ENCODE measurements at places on chromosomes 4 and X.

DNA sequence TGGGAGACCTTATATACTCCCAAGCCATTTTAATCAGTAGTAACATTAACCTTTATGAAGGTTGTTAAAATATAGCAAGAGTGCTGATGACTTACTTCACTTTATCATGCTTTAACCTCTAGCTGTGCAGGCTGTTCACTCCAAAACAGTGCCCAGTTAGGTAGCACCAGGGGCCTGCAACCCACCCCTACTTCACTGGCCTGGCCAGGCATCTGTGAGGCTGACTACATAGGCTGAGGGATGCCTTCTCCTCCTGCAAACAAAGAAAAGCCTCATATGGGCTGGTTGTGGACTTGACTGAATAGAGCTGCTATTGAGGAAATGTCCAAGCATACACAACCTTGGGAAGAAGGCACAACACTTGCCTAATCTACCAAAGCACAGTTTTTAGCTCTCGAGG is 172.8 kb downstream of the SHROOM3 start:
- DNase-seq, result no peak

- DNase-seq, result peak; percentile 82
These were observed 426 bp upstream of the C4orf51 start for GRCh38 chr4:145679520-145679919.

DNA sequence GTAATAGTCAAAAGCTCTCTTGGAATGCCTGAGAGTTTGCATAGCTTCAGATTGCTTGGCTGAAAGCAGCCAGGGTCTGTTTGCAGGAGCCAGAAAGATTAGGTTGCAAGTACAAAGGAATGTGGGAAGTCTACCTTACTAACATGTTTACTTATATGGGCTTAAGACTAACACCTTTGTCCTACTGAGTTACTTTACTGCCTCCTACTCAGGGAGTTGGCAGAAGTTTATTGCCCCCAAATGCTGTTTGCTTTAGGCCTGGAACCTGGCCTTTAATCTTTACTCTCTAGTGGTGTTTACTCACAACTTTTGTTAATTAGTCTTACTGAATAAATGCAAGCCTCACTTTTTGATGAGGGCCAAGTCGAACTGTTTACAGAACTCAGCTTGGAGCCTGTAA is 219.4 kb upstream of the ZC4H2 start:
- no peak for DNase-seq

GRCh38 chrX:38095971-38096529 is 89.7 kb downstream of the SYTL5 start:
- no peak for DNase-seq

- no peak for DNase-seq
These were observed 56.7 kb downstream of the HTRA3 start for GRCh38 chr4:8326206-8326605.

DNA sequence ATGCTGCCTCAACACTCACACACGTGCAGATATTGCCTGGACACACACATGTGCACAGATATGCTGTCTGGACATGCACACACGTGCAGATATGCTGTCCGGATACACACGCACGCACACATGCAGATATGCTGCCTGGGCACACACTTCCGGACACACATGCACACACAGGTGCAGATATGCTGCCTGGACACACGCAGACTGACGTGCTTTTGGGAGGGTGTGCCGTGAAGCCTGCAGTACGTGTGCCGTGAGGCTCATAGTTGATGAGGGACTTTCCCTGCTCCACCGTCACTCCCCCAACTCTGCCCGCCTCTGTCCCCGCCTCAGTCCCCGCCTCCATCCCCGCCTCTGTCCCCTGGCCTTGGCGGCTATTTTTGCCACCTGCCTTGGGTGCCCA is 14.7 kb downstream of the FGFRL1 start:
- DNase-seq, result peak; percentile 54

DNA sequence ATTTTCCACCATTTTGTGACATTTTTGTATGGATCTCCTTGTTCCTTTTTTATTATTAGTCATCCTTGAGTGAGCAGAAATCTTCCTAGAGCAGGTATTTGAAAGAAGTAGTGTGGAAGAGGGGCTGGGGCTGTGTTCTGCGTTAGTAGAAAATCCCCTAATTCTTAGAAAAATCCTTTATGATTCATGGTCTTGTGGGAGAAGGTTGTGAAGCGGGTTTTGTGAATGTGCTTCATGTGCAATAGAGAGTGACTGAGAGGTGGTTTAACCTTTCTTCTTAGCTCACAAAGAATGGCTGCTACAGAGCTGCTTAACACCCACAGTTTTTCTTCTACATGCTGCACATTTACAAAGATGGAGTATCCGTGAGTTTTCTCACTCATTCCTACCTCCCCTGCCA is 220.5 kb downstream of the IDS start:
- no peak for DNase-seq

DNA sequence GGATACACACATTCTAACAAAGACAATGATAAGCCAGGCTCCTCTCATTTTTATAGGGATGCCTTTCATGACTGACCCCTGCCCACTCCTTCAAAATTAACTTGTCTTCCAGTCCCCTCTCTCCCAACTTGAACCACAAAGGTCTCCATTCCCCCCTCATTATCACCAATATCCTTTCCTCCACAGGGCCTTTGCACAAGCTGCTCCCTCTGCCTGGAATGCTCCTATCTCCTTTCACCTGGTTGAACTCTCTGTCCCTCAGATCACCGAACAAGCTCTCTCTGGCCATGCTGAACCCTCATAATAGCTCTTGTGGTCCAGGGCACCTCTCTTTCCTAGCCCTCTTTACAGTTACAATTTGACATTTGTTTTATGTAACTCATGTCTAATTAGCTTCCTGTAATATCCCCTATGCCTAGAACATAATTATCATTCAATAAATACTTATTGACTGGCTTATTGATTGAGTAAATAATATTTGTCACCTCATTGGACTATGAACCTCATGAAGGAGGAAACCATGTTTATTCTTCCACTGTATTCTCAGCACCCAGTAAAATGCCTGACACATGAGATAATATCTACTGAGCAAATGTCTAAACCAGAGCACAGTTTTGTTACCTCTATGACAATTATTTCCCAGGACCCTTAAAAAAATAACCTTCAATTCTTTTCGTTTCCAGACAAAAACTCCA is 266.3 kb upstream of the RASGEF1B start:
- DNase-seq, result no peak

DNA sequence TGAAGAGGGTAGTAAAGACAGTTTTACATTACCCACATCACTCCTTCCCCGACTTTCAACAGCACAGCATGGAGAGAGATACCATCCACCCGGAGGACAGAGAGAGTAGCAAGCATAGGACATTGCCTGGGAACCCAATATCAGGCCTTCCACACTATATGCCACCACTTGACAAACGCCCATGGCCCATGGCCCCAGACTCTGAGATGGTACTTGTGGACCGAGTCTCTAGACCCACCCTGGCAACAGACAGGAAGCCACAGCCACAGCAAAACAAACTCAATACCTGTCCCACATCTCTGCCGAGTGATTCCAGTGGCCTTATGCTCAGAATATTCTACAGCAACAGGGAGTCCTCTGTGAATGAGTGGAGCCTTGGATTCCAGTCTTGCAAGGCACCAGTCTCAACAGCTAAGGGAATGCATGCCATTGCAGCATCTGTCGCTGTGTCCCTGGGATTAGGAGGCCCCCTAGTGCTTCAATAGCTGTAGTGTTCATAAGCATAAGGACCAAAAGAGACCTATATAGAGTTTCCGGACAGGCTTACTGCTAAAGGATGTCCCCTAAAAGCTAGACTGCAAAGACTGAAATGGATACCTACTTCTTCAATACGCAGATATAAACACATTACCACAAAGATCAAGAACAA is 14.7 kb upstream of the CT55 start:
- DNase-seq, result peak; percentile 59

DNA sequence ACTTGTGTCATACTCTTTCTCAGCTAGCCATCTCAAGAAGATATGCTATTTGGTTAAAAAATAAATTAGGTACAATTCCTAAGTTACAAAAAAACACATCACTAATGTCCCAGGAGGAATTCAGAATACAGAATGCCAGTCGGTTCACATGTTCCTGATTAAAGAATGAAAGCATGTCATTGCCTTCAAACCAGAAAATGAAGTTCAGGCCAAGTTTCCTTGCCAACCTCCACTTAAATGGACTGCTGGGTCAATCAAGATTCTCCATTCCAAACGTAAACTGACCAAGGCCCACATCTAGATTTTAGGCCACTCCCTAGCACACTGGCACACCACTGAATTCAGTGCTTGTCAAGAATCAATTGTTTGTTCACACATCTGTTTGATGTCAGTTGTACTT is 6.5 kb downstream of the PIGA start:
- DNase-seq, result no peak

DNA sequence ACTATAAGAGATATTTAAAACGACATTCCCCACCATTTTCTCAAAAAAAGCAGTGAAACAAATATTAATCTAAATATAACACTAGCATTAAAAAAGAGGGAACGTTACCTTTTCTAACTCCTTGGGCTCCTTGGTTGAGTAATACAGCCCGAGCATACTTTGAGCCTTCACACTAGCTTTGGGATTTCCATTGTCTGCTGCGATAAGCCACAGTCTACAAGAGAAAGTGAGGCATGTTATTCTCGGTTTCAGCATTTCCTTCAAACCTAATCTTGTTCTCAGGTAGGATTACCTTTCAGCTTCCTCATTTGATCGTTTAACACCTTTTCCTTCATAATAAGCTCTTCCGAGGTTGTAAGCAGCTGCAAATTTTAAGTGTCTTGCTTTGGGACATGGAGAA is 21.7 kb downstream of the LRP2BP start:
- no peak for DNase-seq

DNA sequence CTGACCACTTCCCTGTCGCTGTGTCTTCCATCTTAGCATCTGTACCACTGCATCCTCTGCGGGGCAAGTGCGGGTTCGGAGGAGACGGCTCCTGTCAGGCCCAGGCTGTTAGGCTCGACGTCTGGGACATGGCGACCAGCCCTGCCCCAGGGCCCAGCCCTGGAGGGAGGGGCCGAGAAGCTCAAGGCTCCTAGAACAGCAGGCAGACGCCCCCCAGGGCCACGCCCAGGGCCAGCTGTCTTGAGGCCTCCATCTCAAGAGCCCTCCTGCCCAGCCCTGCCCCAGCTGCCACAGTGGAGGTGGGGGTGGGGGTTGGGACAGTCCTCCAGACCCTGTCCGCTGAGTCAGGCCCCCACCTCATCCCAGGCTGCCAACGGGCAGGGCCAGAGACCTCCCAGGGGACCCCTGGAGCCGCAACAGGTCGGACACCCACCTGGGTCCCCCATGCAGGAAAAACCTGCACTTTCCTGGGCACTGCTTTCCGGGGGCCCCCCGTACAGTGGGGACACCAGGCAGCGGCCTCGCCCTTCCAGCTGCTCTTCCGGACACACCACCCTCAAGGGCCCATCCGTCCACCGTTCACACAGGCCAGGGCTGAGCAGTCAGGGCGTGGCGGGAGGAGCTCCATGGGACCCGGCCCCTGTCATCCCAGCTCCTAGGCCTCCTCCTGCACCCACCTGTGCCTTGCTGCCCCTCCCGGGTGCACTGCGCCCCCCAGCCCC is 83.1 kb downstream of the FAM53A start:
- DNase-seq, result no peak

GRCh38 chr4:174521800-174522182 is 497 bp downstream of the HPGD start:
- DNase-seq, result no peak

- DNase-seq, result no peak
These were observed 26.7 kb downstream of the SH3RF1 start for GRCh38 chr4:169243825-169244609.

- no peak for DNase-seq
These were observed 135.8 kb downstream of the CDS1 start for GRCh38 chr4:84718699-84719098.

GRCh38 chrX:15475021-15475420 is 18.1 kb downstream of the PIR start:
- DNase-seq, result no peak

DNA sequence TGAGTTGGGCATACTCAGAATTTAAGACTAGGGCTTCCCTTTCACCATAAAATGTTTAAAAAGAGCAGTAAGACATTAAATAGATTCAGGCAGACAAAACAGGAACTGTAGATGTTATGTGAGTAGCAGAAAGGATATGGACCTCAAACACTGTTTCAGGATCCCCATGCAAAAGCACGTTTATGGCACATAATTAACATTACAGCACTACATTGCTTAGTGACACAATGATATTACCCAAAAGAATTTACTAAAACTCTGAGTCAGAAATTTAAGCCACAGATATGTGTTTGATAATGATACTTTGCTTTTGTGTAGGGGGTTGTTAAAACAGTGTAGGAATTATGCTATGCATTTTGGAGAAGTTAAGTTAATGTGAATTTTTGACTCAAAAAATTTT is 266.3 kb downstream of the PDGFC start:
- no peak for DNase-seq

- no peak for DNase-seq
These were observed 25.5 kb upstream of the GPC4 start for GRCh38 chrX:133440797-133441163.
